Mesothelial cell of epicardium (in vitro differentiated cells): ENCODE measurements at places on chromosomes 16 and 17.

DNA sequence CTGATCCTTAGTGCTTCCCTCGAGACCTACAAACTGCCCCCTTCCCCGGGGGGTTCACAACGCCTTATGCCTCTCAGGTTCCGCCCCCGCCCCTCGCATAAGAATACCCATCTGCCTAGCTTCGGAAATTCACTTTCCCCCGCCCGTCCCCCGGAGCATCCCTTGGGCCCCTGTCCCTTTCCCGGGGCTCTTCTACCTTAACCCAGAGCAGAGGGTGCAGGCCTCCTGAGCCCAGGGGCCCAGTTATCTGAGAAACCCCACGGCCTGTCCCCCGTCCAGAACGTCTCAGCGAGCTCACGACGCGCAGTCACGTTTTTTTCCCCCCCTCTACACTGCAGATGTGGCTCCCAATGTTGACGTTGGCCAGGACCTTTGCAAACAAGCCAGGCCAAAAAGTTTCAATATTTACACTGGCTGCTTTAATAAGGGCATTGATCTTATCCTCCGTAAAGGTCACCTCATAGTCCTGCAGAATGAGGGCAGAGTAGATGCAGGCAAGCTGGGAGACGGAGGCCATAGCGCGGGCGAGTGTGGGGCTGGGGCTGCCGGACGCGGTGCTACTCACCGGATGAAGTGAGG, 1.4 kb upstream of the NBR1 start:
- DNase-seq: no peak

GRCh38 chr17:75641343-75641742, 8.1 kb downstream of the SMIM5 start:
- DNase-seq: no peak

DNA sequence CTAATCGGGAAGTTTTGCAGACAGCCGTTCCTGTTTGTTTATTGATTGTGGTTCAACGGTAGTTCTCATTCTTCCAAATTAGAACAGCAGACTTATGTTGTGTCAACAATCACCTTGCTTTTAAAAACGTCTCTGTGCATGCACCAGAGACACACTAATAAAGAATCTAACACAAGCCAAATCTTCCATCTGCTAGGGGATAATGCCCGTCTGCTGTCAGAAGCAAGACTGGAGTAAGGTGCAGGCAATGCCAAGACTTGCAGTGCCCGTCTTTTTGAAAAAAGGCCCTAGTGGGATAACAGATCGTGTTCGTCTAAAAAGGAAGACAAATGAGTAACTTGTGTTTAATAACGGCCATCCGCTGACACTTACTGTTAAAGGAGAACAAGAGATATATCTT, 158.4 kb downstream of the KCNJ2 start:
- no peak for DNase-seq

- no peak for DNase-seq
Observed at GRCh38 chr16:66714062-66714461, 17.5 kb upstream of the CMTM4 start.

DNA sequence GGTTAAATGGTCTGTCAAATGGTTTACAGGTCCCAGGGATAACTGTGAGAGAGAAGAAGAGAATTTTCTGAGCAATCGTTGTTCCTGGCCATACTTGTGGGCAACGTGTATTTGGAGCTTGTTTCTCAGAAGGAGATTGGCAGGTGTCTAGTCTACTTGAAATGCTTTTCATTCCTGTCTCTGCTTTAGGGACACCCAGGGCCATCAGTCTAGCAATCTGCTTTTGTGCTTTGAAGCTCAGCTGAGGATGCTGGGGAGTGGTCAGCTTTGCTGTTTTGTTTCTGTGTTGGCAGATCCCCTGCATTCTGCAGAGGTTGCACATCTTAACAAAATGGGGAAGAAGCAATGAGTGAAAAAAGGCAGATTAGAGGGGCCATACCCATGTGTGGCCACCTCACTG, 193.7 kb downstream of the SHISA9 start:
- DNase-seq: no peak

DNA sequence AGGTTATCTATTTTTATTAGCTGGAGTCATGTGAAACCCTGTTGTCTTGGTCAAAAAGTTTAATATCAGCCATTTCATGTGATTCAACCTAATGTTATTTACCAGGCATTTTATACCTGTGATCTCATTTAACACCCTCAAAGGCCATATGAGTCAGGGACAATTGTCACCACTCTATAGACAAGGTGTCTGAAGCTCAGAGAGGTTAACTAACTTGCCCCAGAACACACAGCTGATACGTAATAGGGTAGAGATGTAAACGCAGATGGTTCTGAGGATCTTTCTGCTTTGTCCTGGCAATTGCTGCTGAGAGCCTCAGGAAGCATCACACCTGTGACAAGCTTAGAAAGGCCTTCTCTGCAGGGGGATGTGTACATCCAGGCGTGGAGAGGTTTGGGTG, 4.9 kb downstream of the CD300A start:
- DNase-seq: no peak

GRCh38 chr17:68646626-68647526, 45.7 kb upstream of the FAM20A start:
- no peak for DNase-seq
